Stimulated activated CD4-positive, alpha-beta T cell treated with anti-CD3 and anti-CD28 coated beads, TNF-alpha, amount 100 ng/mL, for 1 hour (primary cell): ENCODE measurements at places on chromosomes 16 and 17.

DNA sequence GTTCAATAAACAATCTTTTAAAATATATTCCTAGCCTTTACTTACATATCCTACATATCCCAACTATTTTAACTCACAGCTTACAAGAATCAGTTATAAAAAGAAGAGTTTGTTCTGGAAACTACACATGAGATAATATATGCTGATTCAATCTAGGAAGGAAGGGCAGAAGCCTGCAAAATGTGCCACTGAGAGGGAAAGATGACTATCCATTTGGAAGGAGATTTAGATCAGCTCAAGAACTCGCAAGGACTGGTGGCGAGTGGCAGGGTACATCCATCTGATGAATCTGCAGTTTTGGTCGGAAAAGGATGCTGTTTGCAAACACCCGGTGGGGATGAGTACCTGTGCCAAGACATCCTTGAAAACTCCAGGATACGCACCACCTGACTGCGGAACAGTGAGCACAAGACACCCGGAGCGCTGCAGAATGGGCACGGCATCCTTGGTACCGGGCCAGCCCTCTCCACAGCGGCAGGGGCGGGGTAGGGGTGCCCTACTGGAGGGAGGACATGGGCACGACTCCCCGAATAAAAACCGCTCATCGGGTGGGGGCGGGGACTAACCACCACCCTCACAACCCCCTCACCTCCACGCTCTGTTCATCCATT is 723 bp downstream of the TRIM37 start:
- peak; percentile 41 for DNase-seq

DNA sequence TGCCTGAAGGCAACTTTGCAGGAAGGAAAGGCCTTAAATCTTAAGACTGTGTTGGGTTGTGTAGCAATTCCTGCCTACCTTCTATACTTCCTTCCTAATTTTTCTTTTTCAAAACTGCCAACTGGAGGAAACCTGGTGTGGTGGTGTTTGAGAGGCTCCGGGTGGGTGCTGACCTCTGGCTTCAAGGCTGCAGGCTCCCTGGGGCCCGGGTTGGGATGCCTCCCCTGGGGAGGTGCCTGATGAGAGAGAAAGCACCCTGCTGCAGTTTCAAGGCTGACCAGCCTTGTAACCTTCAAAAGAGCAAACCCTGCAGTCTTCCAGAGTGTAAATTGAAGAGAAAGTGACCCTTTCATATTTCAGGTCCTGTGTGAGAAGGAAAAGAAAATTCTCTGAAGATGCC is 55.9 kb downstream of the MSI2 start:
- no peak for DNase-seq

DNA sequence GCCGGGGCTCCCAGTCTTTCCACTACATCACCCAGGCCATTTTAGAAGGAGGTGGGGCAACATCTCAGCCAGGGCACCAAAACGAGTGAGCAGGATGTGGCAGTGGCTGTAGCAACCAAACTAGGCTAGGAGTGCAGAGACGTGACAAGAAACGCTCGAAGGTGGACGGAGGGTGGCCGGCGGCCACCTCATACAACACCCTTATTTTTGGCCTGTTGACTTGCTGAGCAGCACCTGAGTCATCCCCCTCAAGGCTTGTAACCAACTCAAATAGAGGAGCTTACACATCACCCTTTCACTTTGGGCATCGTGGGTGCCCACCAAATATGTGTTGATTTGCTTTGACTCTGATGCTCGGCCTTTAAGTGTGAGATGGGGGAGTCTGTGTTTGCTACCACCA is 23.7 kb upstream of the SOX9 start:
- no peak for DNase-seq

DNA sequence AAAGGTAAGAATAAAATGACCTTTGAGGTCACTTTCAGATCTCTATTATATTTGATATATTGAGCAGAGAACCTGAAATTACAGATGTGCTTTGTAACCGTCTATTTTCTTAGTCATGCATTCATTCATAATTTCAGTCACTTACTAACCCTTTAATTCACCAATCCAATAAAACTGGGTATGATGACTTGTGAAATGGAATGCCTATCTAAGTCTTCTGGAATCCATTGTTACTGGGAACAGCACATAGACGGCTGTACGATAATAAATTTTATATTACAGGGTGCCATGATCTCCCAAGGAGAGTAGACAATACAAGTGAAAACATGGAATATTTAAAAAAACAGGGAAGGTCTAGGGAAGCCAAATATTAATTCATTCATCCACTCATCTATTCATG is 22.9 kb downstream of the CDH11 start:
- DNase-seq, result no peak

DNA sequence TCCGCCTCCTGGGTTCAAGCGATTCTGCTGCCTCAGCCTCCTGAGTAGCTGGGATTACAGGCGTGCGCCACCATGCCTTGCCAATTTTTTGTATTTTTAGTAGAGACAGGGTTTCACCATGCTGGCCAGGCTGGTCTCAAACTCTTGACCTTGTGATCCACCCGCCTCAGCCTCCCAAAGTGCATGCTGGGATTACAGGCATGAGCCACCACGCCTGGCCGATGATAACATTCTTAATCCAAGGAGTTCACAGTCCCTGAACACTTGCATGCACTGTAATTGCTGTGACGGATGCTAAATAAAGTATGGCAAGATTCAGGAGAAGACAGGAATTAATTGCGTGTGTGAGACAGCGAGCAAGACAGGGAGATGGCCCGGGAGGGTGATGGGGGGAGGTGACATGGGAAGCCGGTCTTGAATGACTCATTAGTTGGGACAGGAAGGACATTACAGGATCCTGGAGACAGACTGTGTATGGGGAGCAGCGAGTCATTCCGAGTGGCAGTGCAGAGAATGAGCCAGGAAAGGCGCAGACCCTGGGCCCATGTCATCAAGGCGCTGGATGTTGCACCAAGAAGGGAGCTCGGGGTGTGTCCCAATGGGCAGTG is 6.7 kb downstream of the ABCA3 start:
- no peak for DNase-seq

GRCh38 chr17:33944412-33944811 is 310.7 kb upstream of the CCL2 start:
- no peak for DNase-seq

DNA sequence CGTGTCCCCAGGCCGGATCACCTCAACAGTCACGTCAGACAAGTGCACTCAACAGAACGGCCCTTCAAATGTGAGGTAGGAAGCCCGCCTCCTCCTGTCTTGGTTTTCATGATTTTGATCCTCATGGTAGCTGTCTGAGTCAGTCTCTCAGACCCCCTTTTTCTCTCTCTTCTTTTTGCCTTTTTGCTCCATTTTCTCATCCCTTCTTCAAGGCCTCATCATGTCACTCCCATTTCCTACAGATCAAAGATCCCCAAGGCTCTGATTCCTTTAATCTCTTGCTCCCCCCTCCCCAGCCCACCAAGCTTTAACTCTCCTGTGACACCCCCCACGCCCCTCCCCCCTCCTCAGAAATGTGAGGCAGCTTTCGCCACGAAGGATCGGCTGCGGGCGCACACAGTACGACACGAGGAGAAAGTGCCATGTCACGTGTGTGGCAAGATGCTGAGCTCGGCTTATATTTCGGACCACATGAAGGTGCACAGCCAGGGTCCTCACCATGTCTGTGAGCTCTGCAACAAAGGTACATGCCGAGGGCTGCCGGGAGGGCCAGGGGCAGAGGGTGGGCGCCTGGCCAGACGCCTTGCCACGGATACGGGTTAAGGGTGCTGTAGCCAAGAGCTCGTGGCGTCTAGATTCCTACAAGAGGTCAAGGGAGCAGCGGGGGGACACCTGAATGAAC is 2.0 kb downstream of the MAZ start:
- DNase-seq, result no peak

GRCh38 chr16:51624080-51624775 is 473.2 kb upstream of the SALL1 start:
- DNase-seq, result no peak

DNA sequence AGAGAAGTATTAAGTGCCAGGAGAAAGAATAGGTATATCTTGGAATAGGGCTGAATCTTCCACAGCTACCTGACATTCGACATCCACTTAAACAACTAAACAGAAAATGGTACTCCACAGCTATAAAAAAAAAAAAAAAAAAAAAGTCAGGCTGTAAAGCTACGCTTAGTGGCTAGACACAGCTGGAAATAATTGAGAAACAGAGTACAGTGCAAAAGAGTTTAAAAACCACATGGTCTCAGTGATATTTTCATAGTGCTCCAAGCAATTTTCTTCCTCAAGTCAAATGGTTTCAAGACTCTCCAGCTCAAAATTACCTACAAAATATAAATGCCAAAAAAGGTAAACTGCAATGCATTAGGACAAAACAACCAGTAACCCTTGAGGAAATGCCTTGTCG is 607.1 kb downstream of the KCNJ2 start:
- DNase-seq, result no peak

DNA sequence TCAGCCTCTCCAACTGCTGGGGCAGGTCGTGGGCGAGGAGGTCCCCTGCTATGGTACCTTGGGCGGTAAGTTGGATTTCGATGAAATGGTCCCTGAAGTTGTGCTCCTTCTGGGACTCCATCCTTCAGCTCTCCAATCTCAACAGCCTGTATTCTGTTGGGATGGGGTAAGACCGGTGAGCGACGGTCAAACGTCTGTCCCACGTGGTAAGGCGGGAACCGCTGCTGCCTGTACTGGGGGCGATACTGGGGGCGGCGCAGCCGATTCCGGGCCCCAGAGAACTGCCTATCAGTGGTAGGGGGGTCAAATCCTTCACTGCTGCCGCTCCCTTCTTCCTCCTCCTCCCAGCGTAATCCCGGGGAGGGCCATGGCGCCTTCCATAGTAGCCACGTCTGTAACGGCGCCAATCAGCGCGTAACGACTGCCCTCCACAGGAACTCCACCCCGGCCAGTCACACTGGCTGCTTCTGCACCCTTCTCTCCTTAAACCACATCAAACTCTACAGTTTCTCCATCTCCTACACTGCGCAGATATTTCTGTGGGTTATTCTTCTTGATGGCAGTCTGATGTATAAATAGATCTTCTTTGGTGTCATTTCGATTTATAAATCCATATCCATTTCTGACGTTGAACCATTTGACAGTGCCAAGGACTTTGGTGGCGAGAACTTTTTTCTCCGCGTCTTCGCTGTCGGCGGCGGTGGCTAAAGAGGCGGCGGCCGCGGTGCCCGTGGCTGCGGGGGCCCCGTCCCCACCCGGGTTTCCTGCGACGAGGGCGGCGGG is 41.1 kb downstream of the AHSP start:
- no peak for DNase-seq

- no peak for DNase-seq
Measured at GRCh38 chr16:11379420-11379819, 34.2 kb downstream of the RMI2 start.

DNA sequence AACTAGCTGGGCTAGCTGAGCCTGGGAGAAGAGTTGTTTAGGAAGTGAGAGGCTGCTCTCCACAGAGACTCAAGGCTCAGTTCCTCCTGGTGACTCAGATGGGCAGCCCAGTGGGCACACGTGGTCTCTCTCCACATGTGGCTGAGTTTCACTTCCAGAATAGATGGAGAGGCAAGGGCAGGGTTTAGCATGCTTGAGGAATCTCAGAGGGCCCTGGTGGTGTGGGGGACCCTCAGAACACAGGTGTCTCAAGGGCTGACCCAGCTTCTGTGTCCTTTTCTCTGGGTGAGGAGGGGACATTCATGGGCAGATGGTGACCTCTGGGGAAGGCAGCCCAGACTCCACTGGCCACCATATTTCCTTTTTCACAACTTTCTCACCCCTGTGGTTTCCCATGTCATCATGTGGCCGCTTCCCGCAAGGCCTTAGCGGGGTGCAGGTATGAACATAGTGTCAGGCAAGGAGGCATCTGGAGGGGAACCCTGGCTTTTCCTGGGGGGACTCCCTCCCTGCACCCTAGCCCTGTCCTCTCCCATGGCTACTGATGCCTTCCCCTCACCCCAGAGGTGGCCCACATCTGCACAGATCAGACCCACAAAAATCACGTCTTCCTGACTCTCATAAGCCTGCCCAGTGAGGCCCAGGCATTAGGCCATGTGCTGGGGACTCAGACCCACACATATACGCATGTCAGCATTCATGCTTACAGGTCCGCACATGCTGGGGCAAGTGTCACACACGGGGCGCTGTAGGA is 3.3 kb downstream of the GRN start:
- DNase-seq, result no peak
